ENCODE measurements at places on chromosomes 11 and 22.

- peak; percentile 19 for DNase-seq
These were observed 8.2 kb downstream of the PHF21A start for GRCh38 chr11:46112961-46113607.

GRCh38 chr11:131056036-131056435 lies 139.8 kb upstream of the SNX19 start:
- DNase-seq = no peak

DNA sequence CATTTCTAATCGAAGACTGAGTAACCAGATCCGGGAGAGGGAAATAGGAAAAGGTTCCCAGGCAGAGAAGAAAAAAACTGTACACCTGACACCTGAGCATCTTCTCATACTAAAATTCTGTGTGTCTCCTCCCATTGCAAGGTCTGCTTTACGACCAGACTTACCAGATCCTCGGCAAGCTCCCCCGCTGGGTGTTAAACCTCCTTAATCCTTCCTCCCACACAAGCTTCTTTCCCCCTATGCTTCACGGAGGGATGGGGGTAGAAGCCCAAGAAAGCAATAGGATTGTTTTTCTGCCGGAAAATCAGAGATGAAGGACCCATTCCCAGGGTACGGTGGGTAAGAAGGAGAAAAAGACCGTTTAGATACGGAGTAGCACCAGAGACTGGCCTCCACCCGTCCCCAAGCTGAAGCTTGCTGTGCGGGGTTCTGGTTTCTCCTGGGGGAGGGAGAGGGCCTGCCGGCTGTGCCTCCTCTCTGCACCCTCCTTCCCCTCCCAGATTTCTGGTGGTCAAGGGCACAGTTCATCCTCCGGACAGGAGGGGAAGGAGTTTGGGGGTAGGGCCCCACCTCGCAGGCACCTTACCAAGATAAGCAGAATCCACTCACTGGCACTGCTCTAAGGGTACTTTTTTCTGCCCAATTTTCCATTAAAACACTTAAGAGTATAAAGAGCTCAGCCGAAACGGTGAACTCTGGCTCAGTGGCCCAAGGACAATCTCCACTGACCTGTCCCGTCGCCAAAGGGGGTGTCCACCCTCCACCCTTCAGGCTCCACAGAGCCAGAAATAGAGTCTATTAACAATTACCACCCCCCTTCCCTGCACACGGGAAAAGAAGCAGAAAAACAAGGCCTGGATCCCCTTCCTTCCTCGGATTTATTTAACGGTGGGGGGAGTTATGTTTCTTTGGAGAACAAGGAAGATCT lies 1.2 kb downstream of the TOB2 start:
- peak; percentile 13 for DNase-seq

GRCh38 chr22:34225278-34225677 lies 305.0 kb upstream of the LARGE1 start:
- no peak for DNase-seq

DNA sequence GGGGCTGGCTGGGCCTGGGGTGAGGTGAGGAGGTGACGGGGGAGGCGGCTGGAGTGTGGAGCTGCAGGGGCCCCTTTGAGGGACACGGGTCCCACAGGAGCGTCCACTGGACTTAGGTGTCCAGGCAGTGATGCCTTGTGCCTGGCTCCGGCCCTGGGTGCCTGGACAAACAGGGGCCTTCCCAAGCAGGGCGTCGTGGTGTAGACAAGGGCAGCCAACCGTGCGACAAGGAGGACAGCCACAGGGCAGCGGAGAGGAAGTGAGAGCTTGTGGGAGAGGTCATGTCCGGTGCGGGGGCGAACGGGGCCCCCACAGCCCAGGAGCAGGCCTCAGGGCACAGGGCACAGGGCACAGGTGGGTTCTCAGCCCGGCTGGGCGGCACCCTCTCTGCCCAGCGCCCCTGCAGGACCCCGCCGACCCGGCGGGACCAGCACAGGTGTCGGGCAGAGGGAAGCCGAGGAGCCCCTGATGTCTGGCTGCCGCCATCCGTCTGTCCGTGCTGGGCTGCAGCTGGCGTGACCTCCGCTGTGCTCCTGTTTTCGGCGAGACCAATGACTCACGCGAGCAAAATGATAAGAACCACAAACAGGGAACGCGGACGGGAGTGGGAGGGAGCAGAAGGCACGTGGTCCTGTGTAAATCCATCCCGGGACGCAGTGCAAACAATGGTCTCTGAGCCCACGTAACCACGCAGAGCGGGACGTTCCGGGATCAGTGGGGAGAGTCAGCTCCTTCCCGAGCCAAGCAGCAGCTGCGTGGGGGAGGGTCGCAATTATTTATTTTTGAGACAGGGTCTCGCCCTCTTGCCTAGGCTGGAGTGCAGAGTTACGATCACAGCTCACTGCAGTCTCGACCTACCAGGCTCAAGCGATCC lies 49.1 kb upstream of the A4GALT start:
- DNase-seq = no peak

- DNase-seq = no peak
These were observed 11.0 kb upstream of the PTPRJ start for GRCh38 chr11:47969401-47969800.

DNA sequence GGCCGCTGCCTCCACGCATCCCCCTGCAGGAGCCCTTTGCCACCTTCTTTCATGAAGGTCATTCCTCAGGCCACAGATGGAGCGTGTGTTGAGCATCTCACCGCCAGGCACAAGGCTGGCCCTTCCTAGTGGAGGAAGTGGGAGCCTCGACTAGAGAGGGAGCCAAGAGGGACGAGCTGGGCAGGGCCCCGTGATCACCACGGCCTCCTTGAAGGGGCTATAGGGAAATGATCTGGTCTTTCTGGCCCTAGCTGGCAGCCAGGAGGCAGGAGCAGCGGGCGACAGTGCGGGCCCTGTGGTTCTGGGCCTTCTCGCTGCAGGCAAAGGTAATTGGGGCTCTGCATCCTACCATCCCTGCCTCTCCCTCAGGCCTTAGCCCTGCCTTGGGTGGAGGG lies 49.1 kb downstream of the PISD start:
- no peak for DNase-seq

DNA sequence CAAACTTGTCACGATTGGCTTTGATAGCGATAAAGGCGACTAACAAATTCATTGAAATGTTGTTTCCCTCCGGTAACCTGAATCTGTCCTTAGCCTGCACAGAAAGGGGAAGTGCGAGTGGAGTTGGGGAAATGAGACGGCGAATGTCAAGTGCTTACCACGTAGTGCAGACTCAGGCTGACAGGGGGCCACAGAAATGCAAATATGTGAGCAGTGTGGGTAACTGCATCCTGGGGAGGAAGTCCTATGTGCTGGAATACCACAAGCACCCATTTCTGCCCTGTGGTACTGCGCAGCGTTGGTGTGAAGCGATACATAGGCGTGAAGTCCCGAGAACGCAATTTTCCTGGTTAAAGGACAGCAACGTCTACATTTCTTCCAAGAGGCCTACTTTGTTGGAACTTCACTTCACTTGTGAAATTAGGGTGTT lies 869 bp upstream of the EIF4ENIF1 start:
- peak; percentile 50 for DNase-seq

- no peak for DNase-seq
These were observed 85.3 kb upstream of the OR9Q1 start for GRCh38 chr11:57938351-57938750.

DNA sequence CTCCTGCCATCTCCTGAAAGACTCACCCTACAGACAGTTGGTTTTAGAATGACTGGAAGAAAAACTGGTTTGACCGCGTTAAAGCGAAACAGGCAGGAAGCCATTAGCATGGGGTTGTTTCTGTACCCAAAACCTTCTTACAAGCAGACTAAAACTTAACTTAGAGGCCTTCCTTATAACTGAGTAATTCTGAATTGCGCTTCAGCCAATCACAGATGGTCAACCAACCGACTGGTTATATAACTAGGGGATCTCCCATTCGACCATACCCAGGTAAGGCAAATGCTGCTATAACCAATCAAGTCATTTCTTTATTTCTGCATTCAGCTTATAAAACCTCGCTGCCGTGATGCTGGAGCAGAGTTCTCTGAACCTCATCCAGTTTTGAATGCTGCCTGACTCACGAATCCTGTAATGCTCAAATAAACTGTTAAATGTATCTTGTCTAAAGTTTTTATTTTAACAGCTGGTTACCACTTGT lies 87.8 kb upstream of the DRD2 start:
- DNase-seq = no peak

- DNase-seq = no peak
These were observed 5.7 kb upstream of the SIDT2 start for GRCh38 chr11:117172724-117173421.

- no peak for DNase-seq
These were observed 15.9 kb upstream of the GLYATL1 start for GRCh38 chr11:58923300-58923788.

DNA sequence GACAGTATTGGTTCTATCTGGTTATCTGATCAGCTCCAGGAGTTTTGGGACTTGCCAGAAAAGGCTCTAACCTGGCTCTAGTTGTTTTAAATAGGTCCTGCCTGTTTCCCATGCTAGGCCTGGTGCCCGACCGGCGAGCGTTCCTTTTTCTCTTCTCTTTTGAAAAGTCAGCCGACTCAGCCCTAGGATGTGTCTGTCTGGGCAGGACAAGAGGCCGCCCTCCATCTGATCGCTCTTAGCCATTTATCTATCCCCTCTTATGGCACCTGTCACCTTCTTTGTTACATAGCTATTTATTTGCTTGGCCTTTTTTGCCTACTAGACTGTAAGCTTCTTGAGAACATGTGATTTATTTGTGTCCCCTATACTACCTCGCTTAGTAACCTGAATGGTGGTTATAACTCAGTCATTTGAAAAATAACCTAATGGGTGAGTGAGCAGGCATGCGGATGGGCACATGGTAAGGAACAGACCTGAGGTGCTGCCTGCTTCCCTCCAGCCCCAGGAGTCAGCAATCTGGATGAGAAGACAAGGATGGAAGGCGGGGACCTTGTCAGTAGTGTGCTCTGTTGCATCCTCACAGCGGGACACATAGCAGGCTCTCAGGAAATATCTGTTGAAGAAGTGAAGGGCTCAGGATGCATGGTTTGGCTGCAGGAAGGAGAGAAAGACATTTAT lies 108.4 kb downstream of the ZBTB16 start:
- DNase-seq = no peak

DNA sequence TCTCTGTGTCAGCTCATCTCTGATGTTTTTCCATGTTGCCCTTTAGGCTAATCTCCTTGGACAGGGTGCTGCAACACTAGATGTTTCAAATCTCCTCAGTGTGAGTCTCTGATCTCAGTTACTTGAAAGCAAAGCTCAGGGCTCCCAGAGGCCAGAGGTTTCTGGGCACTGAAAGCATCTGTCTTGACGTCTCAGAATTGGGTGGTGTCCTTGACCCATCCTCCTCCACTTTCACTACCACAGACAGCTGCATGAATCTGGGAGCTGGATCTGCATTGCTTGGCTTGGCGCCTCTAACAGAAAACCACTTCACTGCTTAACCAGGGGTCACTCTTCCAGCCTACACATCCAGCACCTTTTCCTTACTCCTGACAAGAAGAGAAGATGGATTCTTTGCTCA lies 399.4 kb downstream of the NXPE2 start:
- no peak for DNase-seq

DNA sequence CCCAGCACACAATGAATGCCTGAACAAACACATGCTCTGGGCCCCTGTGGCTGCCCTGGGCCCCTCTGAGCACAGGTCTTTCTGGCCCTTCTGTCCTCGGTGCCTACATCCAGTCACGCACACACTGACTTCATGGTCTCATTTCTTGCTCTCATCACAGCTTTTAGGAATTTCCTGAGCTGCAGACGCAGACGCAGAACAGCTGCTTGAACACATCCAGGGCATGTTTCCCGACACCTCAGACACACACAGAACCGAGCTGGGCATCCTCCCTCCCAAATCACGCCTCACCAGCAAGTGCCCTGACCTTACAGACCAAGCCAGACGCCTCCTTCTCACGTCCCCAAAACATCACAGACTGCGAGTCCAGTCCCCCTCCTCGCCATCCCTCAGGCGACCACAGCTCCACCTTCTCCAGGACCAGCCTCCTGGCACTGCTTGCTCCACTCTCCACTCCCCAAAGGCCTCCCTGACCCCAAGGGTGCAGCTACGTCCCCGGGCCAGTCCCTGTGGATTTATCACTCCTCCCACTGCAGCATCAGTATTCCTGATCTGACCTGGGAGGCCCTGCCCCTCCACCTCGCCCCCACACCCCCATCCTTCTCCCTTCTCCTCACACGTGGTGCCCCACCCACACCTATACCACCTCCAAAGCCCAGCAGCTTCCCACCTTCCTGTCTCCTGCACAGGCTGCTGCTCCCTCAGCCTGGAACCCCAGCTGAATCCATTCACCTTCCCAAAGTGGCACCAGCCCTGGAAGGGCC lies 12.9 kb downstream of the SIRT3 start:
- no peak for DNase-seq

GRCh38 chr11:34030382-34030781 lies 21.1 kb upstream of the CAPRIN1 start:
- no peak for DNase-seq

GRCh38 chr11:44971185-44971584 lies 20.5 kb upstream of the TP53I11 start:
- DNase-seq = no peak

- DNase-seq = no peak
These were observed 97.9 kb upstream of the NCAM1 start for GRCh38 chr11:112863305-112863704.

GRCh38 chr11:61713906-61714305 lies 33.7 kb downstream of the DAGLA start:
- no peak for DNase-seq

DNA sequence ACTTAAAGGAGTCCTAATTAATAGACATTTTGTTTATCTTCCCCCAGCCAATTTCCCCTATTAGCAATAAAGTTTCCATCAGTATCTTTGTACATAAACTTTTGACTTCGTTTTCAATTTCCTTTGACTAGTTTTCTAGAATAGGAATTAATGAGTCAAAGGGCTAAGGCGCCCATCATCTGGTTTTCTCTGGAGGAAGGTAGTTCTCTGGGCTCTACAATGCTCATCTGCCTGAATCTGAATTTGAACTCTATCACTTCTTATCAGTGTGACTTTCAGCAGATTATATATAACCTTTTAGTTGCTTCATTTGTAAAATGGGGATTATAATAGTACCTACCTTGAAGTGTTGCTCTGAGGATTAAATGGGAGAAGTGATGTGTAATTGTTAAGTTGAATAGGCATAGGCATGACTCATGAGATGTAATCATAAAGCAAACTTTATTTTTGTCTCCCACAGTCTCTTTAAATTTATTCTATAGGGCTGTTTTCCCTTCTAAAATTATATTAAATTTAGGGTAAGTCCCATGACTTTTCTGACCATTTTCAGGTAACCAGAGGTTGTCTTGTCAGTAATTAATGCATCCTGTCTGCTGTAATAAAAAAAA lies 5.8 kb upstream of the TUB start:
- no peak for DNase-seq

- DNase-seq = no peak
These were observed 34.1 kb upstream of the ME3 start for GRCh38 chr11:86706338-86707131.

DNA sequence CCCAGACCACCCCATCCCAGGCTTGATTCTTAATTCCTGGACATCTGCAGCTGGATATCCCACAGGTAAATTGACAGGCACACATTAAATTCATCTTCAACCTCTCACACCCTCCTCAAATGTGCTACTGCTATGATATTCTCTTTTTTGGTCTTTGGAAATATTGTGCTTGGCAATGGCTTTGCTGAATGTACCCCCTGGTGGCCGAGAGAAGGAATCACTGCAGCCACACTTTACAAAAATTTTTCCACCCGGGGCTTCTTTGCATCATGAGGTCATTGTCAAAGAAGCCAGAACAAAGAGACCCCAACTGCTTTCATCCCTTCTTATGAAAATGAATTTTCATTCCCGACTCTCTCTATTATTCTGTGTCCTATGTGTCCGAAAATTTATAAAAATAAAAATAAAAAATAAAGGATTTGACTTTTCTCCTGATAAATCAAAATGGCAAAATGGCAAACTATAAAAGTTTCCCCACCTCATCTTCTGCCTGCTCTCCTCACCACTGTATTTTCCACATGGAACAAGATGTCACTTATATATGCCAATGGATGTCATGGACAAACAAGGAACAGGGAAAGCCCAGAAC lies 15.0 kb upstream of the CYB5R2 start:
- DNase-seq = no peak

Data from activated gamma-delta T cell treated with Interleukin-2 at 50 U/mL for 16 hours (primary cell).